ENCODE measurements at places on chromosomes 11 and 22.

- DNase-seq, result peak; percentile 47
Observed at GRCh38 chr22:37633089-37633624, 6.3 kb upstream of the SH3BP1 start.

- no peak for DNase-seq
Observed at GRCh38 chr11:69721745-69722144, 17.9 kb upstream of the FGF19 start.

- DNase-seq, result no peak
Observed at GRCh38 chr11:75427181-75427580, 5.8 kb downstream of the KLHL35 start.

- no peak for DNase-seq
Observed at GRCh38 chr22:37797874-37798500, 9.7 kb upstream of the GCAT start.

GRCh38 chr22:30314915-30315314 lies 11.8 kb downstream of the TBC1D10A start:
- peak; percentile 60 for DNase-seq

- DNase-seq, result peak; percentile 22
Observed at GRCh38 chr11:133834682-133835592, 10.4 kb downstream of the SPATA19 start.

DNA sequence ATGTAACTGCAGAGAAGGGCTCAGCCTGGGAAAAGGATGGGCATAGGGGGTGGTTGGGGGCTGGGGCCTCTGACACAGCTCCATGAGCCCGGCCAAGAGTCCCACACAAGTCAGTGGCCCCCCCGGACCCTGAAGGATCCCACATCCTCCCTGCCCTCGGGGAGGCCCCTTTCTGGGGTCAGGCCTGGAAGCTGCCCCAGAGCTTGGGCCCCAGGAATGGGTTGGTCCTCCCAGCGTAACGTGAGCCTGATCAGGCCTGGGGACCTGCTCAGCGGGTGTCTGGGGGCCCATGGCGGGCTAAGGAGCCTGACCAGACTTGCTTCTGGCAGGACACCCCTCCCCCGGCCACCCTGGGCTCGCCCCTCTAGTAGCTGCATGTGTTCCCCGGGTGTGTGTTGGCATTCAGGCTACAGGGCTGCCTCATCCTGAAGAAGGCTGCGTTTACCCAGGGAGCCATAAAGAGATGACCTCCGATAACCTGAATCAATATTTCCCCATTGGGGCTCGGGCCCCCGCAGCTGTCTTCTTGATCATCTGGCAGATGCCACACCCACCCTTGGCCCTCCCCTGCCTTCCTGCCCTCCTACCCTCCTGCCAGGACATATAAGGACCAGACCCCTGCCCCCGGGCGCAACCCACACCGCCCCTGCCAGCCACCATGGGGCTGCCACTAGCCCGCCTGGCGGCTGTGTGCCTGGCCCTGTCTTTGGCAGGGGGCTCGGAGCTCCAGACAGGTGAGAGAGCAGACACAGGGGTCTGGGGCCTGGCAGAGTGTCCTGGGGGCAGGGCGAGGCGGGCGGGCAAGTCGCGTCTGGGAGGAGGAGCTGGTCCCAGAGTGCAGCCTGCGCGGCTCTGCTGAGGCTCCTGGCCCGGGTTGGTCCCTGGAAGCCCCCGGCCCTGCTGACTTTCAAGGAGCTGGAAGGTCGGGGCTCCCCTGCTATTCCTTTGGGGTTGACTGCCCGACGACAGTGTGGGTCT lies at the start of gene MUC2:
TSS of gene MUC2 (plus strand) at position 631 of the 978 bp plus-strand sequence.
- DNase-seq, result no peak

GRCh38 chr11:34313099-34313517 lies 44.7 kb downstream of the ABTB2 start:
- DNase-seq, result no peak

- no peak for DNase-seq
Observed at GRCh38 chr11:113015098-113015455, 53.9 kb downstream of the NCAM1 start.

DNA sequence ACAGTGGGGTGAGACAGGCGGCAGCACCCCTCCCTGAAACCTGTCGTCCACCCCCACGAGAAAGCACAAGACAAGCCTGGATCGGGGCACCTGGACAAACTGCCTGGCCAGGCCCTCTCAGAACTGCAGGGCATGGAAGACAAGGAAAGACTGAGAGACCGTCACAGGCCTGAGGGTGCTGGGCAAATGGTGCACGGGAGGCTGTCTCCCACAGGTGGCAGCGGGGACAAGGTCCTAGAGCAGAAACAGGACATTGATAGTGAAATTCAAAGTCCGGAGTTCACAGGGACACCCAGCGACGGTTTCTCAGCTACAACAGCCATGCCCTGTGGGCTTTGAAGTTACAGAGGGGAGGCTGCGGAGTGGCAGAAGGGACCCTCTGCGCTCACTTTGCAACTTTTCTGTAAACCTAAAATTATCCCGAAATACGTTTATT lies 20.6 kb downstream of the DRD4 start:
- DNase-seq, result no peak

DNA sequence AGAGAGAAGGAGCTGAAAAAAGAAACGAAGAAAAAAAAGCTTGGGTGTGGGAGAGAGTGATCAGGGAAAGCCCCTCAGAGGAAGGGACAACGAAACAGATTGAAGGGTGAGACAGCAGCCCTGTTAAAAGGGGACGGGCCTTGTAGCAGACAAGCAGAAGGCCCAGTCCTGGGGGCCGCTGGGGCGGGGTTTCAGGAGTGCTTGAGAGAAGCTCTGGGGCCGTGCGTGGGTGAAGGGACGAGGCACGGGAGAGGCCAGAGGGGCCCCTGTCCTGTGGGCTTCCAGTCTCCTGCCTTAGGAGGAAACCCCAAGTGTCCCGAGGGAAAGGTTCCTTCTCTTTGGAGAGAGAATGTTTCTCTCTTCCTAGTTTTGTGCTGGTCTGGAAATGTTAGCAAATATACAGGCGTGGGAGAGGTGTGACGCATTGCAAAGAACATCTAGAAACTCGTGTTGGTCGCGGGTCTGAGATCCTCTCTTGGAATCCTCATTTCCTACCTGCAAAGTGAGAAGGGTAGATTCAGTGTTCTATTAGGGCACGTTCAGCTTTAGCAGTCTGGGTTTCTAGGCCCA lies 28.6 kb downstream of the ADAMTS15 start:
- no peak for DNase-seq

- no peak for DNase-seq
Observed at GRCh38 chr11:14422052-14422813, 63.2 kb upstream of the RRAS2 start.

- no peak for DNase-seq
Observed at GRCh38 chr11:110939471-110939870, 227.2 kb upstream of the ARHGAP20 start.

GRCh38 chr22:37659897-37660708 lies 1.6 kb downstream of the PDXP start:
- no peak for DNase-seq

- peak; percentile 54 for DNase-seq
Observed at GRCh38 chr11:9265211-9266131, at the start of gene DENND5A. Gene DENND5A, minus strand, starts transcription at chr11:9265350. Its CDS starts 281 bp downstream, at chr11:9265069.

- no peak for DNase-seq
Observed at GRCh38 chr22:40919446-40919845, 31.7 kb upstream of the RBX1 start.

DNA sequence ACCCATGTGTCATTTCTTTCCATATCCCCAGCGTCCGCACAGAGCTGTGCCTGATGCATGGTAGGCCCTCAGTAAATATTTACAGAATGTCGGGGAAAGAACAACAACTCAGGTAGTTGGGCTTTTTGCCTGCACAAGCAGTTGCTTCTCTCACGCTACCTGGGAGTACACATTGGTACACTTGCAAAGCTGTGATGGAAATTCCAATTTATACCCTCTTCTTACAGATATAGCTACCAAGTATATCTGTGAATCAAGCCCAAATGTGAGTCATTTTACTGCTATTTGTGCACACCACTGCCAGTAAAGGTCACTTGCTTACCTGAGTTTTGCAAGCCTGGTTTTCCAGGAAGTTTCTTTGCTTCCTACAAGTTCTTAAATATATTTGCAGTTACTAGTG lies 333.0 kb upstream of the NARS2 start:
- no peak for DNase-seq

DNA sequence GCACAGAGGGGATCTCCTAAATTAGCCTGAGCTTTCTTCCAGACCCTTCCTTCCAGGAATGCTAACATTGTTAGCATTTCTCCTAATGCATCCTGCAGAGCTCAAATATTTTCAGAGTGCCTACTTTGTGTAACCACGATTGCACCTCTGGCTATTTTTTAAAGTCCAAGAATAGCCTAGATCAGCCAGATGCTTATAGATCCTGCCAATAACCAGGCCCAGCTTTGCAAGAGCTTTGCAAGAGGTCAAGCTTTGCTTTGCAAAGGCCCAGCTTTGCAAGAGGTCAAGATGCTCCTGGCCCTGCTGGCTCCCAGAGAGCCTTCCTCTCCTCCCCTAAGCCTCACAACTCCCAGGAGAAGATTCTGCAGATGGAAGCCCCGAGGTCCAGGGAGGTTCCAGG lies 491.9 kb downstream of the MN1 start:
- no peak for DNase-seq

DNA sequence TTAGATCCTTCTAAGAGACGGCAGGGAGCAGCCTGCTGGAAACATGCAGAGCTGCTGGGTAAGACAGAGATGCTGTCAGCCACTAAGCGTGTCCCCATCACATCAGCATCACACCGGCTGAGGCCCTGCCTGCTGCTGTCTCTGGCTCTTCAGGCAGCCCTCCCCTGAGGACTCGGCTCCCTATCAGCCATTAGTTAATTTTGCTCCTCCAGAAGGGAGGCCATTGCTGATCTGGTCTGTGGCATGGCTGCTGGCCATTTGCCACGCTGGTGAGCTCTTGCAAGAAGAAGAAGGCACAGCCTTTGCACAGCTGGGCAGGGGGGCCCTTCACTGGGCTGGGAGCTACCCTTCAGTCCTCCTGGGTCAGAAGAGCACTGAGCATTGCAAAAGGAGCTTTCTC lies 131.2 kb upstream of the PARVA start:
- DNase-seq, result no peak

GRCh38 chr11:104812103-104812788 lies 86.0 kb downstream of the CASP12 start:
- no peak for DNase-seq

GRCh38 chr11:86145439-86146156 lies 76.7 kb upstream of the PICALM start:
- no peak for DNase-seq

DNA sequence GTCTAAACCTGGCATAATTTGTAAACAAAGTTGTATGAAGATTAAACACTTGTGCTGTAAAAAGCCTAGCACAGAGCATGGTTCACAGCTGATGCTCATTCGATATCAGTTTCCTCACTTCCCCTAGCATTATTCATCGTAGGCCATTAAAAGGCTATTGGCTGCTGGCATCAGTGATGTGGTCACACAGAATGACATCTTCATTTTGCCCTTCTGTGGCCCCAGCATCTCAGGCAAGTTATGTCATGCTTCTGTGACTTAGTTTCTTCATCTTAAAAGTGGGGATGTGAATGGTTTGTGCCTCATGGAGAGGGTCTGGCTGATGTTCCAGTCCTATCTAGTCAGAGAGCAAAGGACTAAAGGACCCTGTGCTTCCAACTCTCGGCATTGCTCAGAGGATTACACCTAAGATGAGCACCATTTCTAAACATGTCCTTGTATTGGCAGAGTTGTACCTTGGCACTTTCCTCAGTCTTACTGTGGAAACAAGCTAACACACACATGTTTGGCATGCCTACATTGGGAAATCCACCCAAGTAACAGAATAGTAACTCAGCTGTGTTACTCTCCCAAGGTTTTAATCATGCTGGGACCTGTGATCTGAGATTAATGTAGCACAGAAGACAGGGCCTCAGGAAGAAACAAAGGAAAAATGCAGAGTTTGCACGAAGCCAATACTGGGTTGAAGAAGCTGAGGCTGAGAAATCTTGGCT lies 83.5 kb upstream of the OR9Q1 start:
- DNase-seq, result no peak

GRCh38 chr11:130997278-130997677 lies 81.0 kb upstream of the SNX19 start:
- DNase-seq, result no peak

DNA sequence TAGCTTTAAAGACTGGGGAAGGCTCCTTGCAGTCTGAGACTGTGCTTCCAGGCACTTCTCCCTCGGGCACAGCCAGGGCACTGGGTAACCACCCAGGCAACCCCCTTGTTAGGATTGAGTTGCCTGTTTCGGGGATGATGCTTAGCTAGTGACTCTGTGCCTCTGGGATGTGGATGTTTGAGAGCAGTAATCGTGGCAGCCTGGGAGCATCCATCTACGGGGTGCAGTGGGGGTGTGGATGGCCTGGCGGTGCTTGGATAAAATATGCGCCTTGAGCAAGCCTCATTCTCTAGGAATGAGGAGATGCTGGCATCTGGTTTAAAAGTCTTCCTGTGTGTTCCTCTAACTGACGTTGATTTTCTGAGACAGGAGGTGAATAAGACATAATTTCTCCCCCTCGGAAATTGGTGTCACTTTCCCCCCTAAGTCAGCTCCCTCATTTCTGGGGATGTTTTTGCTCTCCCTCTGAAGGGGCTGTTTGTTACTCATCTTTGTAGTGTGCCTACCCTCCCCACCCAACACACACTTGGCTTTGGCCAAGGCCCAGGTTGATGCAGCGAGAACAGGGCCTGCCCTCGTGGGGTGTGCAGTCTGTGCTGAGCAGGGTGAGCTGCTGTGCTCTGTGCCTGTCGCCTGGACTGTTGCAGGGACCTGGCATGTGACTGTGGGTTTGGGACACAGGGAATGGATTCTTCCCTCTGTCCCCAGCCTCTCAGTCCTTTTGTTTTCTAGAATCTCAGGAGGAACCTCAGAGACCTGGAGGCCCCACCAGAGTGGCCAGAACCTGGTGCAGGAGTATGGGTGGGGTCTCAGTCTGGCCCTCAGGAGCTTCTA lies 2.0 kb downstream of the GNAZ start:
- no peak for DNase-seq

DNA sequence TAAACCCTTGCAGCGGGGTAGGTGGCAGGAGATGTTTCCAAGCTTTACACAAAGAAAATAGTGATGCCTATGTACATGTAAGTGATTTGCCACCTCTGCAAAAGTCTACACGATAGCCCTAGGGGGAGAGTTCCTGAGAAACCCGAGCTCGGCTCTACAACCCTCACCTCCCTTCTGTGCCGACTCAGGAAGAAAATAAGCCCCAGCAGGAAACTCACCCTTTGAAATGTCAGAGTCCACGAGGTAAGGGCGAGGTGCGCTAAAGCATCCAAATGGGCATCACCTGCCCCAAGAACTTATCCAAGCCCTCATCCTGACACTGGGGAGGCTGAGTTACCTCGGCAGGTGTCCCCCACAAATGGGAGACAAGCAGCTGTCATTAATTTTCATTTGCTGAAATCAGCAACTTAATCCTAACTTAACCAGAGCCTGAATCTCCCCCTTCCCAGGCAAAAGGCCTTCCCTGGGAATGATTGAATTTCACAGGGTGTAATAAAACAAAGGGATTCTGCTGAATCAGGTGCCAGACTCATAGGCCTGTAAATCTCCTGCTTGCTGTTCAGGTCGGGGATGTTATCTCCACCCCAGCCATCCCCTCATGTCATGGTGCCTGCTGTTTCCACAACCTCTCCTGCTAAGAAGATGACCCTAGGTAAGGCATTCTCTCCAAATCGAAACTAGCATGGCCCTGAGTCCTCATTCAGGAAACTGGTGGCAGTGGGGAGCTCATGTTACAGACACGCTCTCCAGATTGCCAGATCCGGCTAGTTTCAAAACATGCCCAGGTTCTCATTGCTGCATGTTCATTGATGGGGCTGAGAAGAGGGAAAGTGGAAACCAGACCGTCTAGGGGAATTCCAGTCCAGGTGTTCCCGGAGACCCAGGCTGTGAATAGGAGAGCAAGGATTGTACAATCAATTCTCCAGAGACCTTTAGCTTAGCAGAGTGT lies 105.3 kb upstream of the KIRREL3 start:
- no peak for DNase-seq

GRCh38 chr11:94823102-94823732 lies 55.1 kb downstream of the AMOTL1 start:
- no peak for DNase-seq

GRCh38 chr22:17974087-17974486 lies 50.3 kb downstream of the MICAL3 start:
- DNase-seq, result no peak
